CD8-positive, alpha-beta memory T cell (primary cell): ENCODE measurements at places on chromosomes 2 and 18. TPM values are rescaled to one million over a fixed set of nuclear protein-coding genes. Genes with fewer than 3 reads are reported as not detected.
A peak's percentile ranks its signal among the peaks of the same experiment; 100 is the strongest.

HAAO gene
- total RNA-seq: 0.35 TPM

DNA sequence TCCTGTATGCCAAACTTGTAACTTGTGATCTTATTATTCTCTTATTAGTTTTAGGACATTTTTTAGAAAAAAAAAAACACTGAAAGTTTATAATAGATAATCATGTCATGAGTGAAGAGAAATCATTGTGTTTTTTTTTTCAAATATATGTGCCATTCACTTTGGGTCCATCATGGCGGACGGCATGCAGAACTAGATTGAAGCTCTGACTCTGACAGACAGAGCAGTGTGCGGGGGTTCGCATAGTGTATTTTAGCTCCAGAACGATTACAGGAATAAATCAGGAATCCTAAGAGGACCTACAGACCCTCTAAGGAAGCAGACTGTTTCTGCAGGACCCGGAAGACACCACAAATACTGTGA lies 484.4 kb upstream of the REG3G start:
- H3K36me3 ChIP-seq: no peaks in the 10 kb centered on the region
- H3K27ac ChIP-seq: peak overlapping the region; percentile 32
- H3K4me3 ChIP-seq: no peak overlapping the region
- H3K27me3 ChIP-seq: no peaks in the 10 kb centered on the region
- no peaks in the 10 kb centered on the region for H3K4me1 ChIP-seq

- no peaks in the 10 kb centered on the region for H3K27me3 ChIP-seq
- DNase-seq: no peak
- H3K36me3 ChIP-seq: no peaks in the 10 kb centered on the region
- no peak overlapping the region for H3K4me3 ChIP-seq
- no peak overlapping the region for H3K27ac ChIP-seq
Observed at GRCh38 chr18:57502624-57503023, 67.5 kb downstream of the ONECUT2 start.

DNA sequence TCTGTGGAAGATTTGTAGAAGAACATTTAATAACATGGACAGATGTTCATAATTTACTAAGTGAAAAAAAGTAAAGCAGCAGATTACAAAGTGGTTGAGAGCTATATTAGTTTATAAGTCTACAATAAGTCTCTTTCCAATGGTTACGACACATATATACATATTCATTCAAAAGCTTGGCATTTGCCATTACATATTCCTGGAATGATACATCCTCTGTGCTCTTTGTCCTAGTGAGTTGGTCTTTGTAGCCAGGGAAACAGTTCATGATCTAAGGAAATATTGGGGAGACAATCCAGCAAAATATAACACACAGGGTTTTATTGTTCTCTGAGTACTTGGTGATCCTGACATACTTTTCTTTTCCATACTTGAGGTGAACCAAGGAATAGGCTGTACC lies 32.5 kb upstream of the SOS1 start:
- H3K27ac ChIP-seq: no peak overlapping the region
- DNase-seq: no peak
- H3K4me3 ChIP-seq: no peak overlapping the region
- no peaks in the 10 kb centered on the region for H3K4me1 ChIP-seq
